GOT3 (cell line): ENCODE measurements at places on chromosomes 7 and 10.

DNA sequence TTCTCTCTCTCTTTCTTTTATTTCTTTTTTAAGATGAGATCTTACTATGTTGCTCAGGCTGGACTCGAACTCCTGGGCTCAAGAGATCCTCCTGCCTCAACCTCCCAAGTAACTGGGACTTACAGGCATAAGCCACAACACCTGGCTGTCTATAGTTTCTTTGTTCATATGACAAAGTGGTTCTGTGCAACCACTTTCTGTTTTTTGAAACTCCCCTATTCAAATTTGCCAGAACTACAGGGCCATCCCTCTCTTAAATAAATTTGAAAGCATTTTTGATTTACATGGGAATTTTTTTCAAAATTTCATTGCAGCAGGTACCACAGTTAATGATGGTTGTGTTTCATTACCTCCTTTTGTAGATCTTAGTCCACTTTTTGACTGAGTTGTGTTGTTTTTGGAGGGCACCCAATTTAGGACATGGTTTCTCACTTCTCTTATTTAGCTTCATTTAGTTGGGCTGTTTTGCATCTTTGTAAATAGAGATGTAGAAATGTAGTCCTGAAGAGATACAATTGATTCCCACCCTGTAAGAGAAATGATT, 119.2 kb downstream of the LRRC4 start:
- DNase-seq = no peak

- DNase-seq = no peak
Observed at GRCh38 chr10:683448-684071, 5.9 kb downstream of the DIP2C start.

GRCh38 chr7:122092964-122093797, 50.9 kb downstream of the AASS start:
- peak; percentile 4 for DNase-seq

DNA sequence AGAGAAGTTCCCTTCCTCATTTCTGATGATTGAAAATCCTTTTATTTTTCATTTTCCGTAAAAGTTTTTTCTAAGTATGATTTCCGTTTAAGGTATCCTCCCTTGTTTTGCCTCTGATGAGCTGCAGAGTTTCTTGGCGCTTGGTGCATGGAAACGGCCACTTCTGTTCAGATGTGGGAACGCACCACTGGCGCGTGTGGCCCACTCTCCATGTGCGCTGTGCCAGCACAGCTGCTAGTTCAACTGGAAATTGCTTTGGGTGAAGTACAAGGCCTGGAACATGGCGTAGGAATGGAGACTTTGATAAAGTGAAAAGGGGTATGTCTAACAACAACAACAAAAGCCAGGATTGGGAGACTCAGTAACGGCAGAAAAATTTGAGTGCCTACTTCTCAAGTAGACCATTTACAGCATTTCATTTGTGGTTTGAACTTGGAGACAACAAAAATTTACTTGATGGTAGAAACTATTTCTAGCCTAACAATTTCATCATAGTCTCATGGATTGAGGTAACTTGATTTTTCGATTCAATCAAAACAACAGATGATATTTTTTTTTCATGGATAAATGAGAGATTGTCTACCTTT, 364.2 kb downstream of the SUGCT start:
- DNase-seq = no peak

DNA sequence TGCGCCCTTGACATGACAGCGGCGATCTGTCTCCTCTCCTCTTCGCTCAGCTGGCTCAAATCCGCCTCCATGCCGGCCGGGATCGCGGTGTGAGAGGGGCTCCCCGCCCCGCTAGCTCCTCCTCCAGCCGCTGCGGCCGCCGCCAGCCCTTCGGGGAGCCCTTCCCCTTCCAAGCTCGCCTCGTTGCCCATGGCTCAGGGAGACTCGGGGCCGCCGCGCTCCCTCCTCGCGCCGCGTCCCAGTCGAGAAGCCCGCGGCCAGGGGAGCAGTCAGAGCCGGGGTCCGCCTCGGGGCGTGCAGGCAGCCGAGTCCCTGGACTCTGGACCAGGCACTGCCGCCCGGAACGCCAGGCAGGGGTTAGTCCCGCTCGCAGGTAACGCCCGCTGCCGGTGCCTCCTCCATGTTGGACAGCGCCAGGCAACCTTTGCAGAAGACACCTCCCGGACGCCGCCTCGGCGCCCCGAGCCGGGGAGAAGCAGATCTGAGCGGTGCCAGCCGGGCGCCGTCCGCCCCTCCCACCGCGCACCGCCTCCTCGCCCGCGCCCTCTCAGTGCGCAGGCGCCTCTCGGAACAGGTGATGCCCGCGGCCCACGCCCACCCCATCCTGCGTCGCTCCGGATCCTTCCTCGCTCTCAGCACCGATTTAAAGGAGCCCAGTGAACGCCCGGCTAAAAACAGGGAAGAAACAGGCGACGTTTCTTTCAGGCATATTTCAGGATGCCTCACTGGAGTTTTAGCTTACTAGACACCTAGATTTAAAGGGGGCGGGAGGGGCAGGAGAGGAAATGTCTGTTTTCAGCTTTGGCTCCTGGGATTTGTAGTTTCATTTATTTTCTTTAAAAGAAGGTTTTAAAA, at the start of gene PCLO:
PCLO (minus strand) TSS at position 483 of the 855 bp plus-strand sequence; CDS start at position 191, 292 bp downstream.
- peak; percentile 42 for DNase-seq

GRCh38 chr10:100826031-100826651, 80.8 kb downstream of the PAX2 start:
- DNase-seq = no peak

DNA sequence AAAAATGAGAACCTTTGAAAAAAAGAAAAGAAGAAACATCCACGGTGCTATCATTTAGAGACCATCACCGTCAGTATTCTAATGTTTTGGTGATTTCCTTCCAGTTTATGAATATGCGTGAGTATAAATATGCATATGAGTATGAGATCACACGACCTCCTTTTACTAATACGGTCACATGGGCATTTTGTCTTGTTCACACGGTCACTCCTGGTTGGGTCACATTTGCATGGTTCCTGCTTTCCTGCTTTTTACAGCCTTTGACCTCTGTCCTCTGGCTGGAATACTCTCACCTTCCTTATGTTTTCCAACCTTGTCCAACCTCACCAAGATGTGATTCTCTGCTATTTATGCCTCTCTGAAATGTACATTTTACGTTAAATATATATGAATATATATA, 25.3 kb upstream of the LMTK2 start:
- DNase-seq = no peak

GRCh38 chr10:128026615-128027300, 99.5 kb downstream of the MKI67 start:
- no peak for DNase-seq

- no peak for DNase-seq
Observed at GRCh38 chr7:138095972-138096935, 20.0 kb downstream of the AKR1D1 start.

DNA sequence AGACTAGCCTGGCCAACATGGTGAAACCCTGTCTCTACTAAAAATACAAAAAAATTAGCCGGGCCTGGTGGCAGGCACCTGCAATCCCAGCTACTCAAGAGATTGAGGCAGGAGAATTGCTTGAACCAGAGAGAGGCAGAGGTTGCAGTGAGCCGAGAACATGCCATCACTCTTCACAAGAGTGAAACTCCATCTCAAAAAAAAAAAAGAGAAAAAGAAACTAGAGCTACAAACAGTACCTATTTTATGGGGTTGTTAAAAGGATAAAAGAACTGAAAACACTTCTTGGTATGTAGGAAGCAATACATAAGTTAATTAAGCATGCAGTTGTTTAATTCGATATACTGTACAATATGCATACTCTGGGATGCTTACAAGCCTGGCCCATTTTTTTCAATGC, 216.9 kb downstream of the SORCS1 start:
- DNase-seq = no peak

- DNase-seq = no peak
Observed at GRCh38 chr7:52500841-52501240, 534.6 kb upstream of the POM121L12 start.

GRCh38 chr7:152760854-152761748, 1.5 kb downstream of the ACTR3B start:
- DNase-seq = no peak

DNA sequence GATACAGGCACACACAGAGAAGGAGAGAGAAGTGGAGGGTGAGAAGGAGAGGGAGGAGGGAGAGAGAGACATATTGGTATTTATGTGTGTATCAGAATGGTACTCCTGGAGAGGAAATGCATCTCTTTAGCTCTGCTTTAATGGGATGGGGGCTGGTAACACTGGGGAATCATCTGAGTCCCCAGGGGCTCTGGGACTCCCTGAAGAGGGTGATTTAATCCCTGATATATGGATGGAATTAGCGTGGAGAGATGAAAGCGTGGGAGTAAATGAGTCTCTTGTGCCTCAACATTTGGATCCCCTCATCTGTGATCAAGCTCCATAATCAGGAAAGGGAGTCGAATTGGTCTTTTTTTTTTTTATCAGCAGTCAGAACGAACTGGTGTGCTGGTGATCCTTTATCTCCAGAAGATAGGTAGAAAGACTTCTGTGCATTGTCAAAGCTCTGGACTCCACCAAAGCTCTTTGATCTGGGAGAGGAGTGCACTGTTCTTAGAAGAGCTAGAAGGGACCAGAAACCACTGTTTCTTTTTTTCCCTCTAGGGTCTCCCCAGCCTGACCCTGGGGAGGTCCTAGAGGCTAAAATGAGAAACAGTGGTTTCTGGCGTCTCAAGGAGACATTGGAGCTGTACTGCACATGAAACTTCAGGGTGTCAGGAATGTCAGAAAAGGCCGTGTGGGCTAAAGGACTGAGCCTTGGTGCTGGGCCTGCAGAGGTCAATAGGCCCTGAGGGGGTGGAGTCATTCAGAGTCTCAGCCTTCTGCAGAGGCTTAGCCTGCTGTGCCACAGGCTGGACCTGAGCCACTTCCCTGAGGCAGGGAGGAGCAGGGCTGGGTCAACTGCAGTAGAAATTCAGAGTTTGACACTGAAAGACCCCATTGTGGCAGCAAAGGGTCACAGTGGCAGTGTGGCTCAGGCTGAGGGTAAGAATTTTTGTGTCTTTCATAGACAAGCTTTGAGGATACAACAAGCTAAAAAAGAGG, 234.4 kb upstream of the SLC26A5 start:
- no peak for DNase-seq

- DNase-seq = no peak
Observed at GRCh38 chr10:105973360-105973759, 1191.1 kb downstream of the SORCS1 start.

DNA sequence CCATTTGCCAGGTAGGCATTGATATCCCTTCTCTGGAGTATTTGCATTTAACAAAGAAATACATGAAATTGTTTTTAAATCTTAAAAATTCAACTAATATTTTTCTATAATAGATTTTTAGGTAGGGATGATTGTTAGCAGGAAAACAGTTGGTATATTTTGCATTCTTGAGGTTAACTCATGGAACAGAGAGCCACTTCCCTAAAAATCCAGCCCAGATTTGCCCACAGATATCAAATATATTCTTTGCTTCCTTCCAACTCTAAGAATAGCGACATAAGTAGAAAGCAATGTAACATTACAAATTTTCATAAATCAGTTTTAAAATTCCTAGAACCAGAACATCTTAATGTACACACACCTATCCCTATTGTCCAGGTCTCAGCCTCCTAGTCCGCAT, 45.0 kb upstream of the ANLN start:
- DNase-seq = no peak
